ENCODE measurements at places on chromosomes 13 and 19. TPM values are rescaled to one million over a fixed set of nuclear protein-coding genes. Genes with fewer than 3 reads are reported as not detected.

Gene KLK2
- 0.53 TPM for total RNA-seq

Gene CACNA1A
- total RNA-seq, result not detected

Gene WDR88
- not detected for total RNA-seq

Gene SLC27A1
- 7.9 TPM for total RNA-seq

Gene LMTK3
- total RNA-seq, result 1.3 TPM

Gene TJP3
- total RNA-seq, result 5.0 TPM

DNA sequence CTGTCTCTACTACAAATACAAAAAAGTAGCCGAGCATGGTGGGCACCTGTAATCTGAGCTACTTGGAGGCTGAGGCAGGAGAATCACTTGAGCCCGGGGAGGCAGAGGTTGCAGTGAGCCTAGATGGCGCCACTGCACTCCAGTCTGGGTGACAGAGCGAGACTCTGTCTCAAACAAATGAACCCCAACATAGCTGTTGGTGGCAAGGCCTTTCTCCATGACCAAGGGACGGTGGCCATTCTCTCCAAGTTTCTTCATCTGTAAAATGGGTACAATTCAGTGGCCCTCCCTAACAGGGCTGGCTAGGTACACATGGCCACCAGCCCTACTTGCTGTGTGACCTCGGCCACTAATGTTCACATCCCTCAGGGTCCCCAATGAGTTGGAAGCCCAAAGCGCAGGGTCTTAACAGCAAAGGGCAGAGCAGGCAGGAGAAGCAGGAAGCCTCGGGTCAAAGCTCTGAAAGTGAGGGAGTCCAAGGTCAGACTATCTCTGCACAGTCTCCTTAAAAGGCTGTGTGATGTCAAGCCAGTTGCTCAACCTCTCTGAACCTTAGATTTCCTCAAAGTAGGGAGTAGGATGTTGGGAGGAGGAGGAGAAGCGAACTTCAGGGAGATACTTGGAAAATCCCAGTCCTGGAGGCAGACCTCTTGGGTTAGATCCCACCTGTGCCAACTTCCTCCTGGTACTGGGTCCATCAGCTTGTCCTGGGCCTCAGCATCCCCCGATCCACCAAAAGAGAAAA lies 2.7 kb downstream of the JUND start:
- DNase-seq, result no peak

- DNase-seq, result no peak
These were observed 1.3 kb upstream of the DCAF15 start for GRCh38 chr19:13951043-13951442.

GRCh38 chr13:58191754-58192153 lies 560.2 kb downstream of the PCDH17 start:
- DNase-seq, result no peak

DNA sequence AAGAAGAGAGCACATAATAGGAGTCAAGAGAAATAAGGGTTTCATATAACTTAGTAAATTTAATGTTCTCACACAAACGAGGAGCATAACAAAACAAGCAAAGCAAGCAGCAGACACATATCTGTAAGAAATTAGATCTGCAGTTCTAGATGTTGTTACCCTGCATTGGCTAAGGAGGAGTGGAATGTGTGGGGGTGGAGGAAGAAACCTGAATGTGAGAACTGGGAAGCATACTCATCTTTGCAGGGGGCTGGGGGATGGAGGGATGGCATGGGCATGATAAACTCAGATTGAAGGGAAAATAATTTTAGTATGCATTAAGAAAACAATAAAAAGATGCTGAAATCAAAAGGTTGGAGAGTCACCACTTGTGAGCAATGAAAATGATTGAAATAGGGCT lies 255.0 kb downstream of the LIG4 start:
- DNase-seq, result no peak

DNA sequence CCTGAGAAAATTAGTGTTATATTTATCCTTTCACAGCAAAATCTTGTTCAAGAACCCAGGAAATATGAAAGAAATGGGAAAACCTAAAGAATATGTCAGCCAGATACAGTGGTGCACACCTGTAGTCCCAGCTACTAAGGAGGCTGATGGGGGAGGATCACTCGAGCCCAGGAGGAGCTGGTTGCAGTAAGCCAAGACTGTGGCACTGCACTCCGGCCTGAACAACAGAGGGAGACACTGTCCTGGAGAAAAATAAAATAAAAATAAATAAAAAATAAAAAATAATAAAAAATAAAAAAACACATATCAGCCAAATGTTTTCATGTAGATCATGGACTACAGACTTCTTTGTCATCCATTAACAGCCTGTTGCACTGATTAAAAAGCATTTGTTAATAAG lies 244.8 kb upstream of the KLHL1 start:
- no peak for DNase-seq

DNA sequence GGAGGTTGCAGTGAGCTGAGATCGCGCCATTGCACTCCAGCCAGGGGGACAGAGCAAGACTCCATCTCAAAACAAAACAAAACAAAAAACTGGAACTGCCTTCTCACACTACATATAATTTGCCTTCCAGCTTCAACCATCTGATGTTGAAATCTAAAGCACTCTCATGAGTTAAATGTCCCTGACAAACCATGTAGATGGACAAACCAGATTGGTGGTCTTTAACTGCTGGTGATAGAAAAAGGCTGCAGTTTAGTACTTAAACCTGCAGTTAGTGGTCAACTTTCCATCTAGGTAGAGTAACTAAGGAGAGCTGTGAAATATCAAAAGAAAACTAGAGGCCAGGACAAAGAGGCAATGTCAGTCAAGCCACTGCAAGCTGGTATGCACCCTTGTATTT lies 5.8 kb upstream of the C19orf84 start:
- no peak for DNase-seq

DNA sequence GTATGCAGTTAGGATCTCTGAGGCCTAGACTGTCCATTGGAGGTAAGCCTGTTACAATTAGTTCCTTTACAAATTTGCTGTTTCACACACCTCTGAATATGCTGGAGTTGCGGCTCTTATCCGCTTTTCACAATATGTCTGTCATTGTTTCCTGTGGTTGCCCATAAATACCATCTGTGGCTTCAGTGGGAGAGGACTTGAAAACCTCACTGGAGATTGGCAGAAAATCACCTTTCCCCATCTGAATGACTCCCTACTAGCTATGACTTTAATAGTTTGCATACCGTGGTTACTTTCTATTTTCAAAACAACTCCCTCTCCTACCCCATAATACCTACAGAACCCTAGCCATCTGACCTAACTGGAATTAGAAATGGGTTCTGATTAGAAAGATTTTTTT lies 454.3 kb downstream of the PCDH17 start:
- no peak for DNase-seq

DNA sequence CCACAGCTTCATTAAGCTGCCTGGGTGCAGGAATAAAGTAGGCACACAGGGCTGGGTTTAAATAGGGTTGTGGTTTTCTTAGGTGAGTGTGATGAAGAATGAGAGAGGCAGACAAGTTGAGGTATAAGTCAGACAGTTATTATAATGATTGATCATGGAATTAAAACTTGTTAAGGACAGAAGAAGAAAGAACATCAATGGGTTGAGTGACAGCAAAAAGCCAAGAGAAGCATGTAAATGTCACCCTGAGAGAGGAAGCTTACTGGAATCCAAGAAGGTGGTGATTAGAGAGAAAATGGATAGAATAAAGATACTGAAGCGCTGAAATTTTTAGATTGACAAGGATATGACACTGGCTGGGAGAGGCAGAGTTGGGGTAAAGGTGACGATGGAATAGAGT lies 325.2 kb upstream of the SLITRK1 start:
- no peak for DNase-seq

DNA sequence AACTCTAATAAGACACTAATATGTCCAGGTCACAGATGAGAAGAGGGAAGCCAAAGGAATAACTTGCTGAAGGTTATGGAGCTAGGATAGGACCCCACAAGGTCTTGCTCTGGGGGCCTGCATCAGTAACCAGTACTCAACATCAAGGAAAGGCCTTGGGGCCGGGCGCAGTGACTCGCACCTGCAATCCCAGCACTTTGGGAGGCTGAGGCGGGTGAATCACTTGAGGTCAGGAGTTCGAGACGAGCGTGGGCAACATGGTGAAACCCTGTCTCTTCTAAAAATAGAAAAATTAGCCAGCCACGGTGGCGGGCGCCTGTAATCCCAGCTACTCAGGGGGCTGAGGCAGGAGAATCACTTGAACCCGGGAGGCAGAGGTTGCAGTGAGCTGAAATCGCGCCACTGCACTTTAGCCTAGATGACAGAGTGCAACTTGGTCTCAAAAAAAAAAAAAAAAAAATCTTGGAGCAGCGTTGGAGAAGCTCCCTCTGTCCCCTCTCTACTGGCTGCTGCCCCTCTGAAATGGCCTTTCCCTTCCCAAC lies 1.8 kb downstream of the LONP1 start:
- DNase-seq, result peak; percentile 35

GRCh38 chr13:23643338-23644125 lies 73.3 kb downstream of the TNFRSF19 start:
- peak; percentile 33 for DNase-seq

DNA sequence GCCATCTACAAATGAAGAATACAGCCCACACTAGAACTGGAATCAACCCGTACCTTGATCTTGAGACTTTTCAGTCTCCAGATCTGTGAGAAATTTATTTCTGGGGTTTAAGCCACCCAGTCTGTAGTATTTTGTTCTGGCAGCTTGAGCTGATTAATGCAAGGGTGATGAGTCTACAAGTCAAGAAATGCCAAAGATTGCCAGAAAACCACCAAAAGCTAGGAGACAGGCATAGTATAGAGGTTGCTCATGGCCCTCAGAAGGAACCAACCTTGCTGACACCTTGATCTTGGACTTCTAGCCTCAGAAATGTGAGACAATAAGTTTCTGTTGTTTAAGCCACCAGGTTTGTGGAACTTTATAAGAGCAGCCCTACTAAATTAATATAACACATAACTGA lies 428.2 kb upstream of the KLF12 start:
- no peak for DNase-seq

DNA sequence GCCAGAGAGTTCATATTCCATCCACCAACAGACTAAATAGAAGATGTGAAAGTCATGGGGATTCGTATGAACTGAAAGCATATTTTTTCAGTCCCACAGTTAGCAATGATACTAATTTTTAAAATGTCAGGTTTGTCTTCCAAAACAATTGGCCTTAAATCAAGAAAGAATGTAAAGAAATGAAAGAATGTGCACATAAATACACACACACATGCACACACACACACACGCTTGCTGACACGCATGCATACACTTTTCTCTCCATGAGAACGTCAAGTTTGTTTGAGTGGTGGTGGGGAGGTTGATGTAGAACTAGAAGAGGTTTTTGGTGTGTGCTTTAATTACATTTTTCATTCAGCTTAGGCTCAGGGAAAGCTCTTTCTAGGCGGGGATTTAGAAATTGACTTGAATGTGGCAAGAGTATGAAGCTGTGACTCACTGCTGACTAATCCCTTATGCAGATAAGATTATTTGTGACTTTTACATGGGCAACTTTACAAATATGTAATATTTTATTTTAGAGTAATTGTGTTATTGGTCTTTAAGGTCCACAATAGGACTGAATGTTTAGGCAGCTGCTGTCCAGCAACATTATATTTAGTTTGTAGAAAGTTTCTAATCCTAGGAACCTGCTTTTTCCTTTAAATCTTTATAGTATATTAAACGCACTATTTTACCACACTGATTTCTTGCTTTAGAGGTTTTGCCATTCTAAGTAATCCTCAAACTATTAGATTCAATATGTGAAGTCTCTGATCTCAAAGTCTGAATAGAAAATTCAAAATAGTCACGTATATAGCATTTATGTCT lies 18.8 kb downstream of the FLT1 start:
- peak; percentile 89 for DNase-seq

- DNase-seq, result no peak
These were observed 621.2 kb downstream of the TBC1D4 start for GRCh38 chr13:74860789-74861188.

DNA sequence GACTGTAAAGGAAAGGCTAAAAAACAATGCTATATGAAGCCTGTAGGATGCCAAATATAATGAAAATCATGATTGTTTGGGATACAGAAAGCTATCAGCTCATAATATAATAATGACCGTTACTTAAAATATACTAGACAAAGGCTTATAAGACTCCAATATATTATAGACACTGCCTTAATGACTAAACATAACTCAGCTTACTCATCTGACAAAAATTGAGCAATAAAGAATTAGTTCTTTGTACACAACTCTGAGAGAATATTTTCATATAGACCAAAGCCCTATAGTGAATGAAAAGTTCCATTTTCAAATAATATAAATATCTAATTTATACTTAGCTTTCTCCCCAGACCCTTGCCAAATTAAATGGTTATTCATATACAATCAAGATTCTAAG lies 283.3 kb downstream of the DIAPH3 start:
- peak; percentile 68 for DNase-seq

DNA sequence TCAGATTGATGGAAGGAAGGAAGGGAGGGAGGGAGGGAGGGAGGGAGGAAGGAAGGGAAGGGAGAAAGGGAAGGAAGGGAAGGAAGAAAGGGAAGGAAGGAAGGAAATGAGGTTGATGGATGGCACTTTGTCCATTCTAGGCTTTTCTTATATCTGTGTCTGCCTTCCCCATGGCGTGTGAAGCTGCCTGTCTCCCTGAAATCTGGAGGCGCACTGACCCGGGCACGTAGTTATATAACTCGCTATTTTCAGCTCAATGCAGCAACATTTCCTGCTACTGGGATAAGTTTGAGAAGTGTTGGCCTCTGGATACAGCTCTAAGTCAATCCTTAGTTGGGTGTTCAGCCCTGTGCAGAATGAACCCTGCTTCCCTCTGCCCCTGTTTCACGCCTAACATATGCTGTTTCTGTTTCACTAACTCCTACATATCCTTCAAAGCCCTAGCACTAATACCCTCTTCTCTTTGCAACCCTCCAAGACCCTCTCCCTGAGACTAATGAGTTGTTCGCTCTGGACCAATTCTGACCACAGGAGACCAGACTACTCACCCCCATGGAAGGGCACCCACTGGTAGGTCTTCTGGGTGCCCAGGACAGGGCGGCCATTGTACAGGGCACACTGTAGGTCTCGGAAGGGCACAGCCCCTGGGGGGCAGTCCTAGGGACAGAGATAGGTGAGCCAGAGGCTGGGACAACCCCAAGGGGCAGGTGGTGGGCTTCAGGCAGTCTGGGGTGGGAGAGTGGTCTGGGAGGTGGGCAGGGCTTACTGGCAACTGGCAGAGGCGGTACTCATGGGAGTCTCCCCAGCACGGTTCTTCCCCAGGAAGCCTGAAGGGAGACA lies 3.0 kb downstream of the ADAMTSL5 start:
- DNase-seq, result no peak
